Neuronal stem cell (in vitro differentiated cells): ENCODE measurements at places on chromosomes 5 and 9.

DNA sequence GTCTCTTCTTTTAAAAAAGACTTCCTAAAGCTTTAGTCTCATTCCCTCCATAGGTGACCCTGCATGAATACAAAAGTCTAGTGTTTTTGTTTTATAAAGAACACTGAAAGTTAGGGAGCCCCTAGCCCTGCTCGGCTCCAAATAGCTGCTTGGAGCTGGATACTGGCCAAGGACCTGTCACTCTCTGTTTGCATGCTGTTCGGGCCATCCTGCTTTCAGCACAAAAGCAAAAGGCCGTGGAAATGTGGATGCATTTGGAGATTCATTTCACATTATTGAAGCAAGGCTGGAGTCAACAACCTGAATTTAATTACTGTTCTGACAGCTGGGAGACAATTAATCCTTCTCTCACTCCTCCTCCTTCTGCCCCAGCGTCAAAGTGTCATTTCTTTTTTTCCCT, 151.7 kb upstream of the NMUR2 start:
- no peak overlapping the region for H3K4me3 ChIP-seq
- H3K4me1 ChIP-seq: no peaks in the 10 kb centered on the region

GRCh38 chr9:126658956-126659555, 45.3 kb downstream of the LMX1B start:
- DNase-seq: no peak
- H3K27me3 ChIP-seq: peaks cover 58% of the 10 kb centered on the region
- peaks cover 17% of the 10 kb centered on the region for H3K4me1 ChIP-seq
- no peaks in the 10 kb centered on the region for H3K36me3 ChIP-seq
- no peak overlapping the region for H3K4me3 ChIP-seq

DNA sequence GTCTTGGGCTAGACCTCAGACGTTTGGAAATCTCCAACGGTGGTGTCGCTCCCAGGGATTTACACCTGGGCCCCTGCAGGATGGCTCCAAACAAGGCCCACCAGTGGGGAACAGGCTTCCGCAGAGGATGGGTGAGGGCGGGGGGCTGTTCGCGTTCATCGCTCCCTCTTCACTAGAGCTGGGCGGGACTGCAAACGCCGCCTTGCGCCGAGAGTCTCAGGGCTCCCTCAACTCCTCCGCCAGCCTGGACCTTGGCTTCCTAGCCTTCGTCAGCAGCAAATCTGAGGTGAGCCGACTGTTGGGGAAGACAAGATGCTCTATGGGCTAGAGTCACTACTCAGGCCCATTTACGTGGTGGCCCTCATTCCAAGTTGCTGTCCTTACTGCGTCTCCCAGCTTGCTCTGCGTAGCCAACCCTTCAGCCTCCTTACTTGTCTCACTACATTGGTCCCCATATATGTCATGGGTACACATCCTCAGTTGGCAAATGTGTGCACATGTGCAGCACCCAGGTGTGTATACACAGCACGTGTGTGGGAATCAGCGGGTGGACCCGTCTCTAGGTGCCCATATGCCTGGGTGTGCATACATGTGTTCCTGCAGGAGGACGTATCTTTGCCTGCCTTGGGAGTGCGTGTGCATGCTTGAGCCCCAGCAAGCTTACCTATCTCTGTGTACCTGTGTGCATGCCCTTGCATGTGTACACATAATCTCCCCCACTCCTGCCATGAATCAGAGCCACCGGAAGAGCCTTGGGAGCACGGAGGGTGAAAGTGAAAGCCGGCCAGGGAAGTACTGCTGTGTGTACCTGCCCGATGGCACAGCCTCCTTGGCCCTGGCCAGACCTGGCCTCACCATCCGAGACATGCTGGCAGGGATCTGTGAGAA, 10.5 kb downstream of the RGS14 start:
- peaks cover 7% of the 10 kb centered on the region for H3K36me3 ChIP-seq
- H3K27ac ChIP-seq: no peak overlapping the region
- peaks cover 19% of the 10 kb centered on the region for H3K27me3 ChIP-seq
- no peak overlapping the region for H3K4me3 ChIP-seq
- peaks cover 18% of the 10 kb centered on the region for H3K4me1 ChIP-seq

DNA sequence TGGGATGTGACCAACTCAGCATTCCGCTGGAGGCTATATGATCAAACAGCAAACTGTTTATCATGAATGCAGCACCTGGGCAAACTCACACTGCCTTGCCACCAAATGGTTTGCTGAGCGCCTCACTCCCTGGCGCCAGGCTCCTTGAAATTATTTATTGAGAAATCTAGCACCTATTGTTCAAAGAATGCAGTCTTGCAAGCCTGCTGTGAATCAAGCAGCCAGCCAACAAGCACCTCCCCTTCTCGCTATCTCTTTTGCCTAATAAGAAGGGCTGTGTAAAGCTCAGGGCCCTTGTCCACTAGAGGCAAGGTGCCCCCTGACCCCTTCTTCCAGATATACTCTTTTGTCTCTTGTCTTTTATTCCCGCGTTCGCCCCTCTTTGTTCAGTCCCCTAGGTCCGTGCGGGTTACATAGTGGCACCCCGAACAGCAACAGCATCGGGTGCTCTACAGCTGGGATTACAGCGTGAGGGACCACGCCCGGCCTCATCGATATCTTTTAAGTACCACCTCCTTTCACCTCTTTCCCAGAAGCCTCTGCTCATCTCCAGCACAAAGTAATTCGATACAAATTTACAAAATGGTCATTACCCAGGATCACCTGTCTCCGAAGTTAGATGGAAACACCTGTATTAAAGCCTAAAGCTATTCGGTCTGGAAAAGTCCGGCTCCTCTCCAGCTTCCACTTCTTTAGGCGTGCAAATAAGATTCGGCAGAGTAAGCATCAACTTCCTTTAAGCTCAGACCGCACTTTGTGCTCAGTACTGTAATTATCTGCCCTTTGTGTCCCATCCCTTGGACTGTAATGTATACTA, 896 bp downstream of the RIGI start:
- H3K36me3 ChIP-seq: no peaks in the 10 kb centered on the region
- no peak overlapping the region for H3K4me3 ChIP-seq
- DNase-seq: no peak
- peaks cover 6% of the 10 kb centered on the region for H3K4me1 ChIP-seq
- no peaks in the 10 kb centered on the region for H3K27me3 ChIP-seq

DNA sequence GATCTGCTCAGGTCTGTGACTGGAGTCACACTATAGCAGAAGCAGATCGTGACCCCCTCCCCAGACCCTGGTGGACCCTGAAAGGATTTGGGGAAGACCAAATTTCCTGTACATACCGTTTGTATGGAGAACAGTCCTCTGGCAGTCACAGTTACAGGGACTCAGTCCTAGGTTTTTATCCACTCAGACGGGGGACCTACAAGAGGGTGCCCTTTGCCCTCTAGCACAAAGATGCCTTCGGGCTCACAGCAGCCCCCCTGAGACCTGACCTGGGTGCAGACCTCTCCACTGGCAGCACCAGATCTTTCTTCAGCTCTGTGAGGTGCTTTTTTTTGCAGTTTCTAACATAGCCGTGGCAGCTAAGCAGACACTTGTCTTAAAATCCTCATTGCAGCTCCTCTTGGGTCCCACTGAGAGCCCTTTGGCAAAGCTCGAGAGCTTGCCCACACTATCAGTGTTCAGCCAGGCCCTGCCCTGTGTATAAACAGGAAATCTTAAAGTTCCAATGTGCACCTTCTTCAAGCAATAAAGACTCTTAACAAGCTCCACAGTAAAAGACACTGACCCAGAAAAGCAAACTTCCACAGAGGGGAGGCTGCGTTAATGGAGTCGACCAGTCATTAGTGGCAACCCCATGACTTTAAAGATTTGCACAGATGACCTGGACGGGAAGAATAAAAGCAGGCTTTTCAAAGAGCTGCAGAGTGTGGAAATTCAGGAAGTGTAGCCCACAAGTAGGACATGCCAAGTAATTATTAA, 71.8 kb upstream of the LHFPL2 start:
- peak overlapping the region; percentile 62 for H3K27ac ChIP-seq
- DNase-seq: peak; percentile 26
- H3K36me3 ChIP-seq: no peaks in the 10 kb centered on the region
- no peaks in the 10 kb centered on the region for H3K27me3 ChIP-seq
- peaks cover 10% of the 10 kb centered on the region for H3K4me1 ChIP-seq

DNA sequence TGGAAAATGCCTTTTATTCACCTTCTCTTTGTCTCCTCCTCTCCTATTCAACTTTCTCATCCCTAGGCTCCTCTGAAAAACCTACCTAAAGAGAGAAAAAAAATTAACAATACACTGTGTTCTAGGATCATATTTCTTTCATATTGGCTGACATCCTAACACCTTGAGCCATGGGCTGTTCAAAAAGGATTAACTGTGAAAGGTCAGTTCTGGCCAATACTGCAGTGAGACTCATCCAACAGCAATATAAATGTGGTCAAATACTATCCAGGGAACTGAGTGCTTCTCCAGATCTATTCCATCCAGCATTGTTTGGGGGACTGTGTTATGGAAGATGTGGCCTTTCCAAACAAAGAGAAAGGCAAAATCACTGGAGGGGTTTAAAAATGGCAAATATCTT, 131.1 kb upstream of the MOCS2 start:
- no peak overlapping the region for H3K4me3 ChIP-seq
- DNase-seq: no peak

- no peak for DNase-seq
- H3K4me1 ChIP-seq: peaks cover 1% of the 10 kb centered on the region
- no peak overlapping the region for H3K27ac ChIP-seq
- no peak overlapping the region for H3K4me3 ChIP-seq
- H3K36me3 ChIP-seq: no peaks in the 10 kb centered on the region
These were observed 667.1 kb upstream of the RGMB start for GRCh38 chr5:98106116-98107031.

DNA sequence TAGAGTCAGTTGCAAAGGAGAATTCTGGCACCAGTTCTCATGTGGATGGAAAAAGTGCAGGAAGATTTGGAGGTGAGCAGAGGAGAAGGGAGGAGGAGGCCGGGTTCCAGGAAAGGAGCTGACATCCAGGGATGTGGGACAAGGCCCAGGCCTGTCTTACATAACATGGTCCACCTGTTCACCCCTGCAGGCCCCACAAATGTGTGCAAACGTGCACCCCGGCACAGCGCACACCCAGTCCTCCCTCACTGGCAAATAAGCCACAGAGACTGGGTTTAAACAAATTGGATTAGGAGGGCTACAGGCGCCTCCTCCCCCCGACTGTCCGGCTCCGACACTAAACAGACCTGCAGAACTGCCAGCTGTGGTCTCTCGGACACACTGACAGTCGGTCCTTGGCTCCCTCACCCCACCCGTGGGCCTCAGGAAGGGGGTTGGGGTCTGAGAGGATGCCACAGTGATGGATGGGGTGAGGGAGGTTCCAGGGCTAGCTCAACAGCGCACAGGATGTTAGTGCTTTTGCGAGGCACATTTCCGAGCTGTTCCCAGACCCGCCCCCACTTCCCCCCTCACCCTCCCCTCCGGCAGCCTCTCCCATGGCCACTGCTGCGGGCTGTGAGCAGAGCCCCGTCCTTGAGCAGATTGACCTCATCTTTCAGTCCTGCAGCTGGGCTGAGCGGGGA, 43.4 kb upstream of the IL17B start:
- DNase-seq: no peak
- peaks cover 30% of the 10 kb centered on the region for H3K4me1 ChIP-seq
- no peak overlapping the region for H3K27ac ChIP-seq
- H3K27me3 ChIP-seq: no peaks in the 10 kb centered on the region

- DNase-seq: no peak
- no peak overlapping the region for H3K4me3 ChIP-seq
- no peaks in the 10 kb centered on the region for H3K36me3 ChIP-seq
- H3K27ac ChIP-seq: no peak overlapping the region
These were observed 159.3 kb downstream of the NR3C1 start for GRCh38 chr5:143244000-143244736.

DNA sequence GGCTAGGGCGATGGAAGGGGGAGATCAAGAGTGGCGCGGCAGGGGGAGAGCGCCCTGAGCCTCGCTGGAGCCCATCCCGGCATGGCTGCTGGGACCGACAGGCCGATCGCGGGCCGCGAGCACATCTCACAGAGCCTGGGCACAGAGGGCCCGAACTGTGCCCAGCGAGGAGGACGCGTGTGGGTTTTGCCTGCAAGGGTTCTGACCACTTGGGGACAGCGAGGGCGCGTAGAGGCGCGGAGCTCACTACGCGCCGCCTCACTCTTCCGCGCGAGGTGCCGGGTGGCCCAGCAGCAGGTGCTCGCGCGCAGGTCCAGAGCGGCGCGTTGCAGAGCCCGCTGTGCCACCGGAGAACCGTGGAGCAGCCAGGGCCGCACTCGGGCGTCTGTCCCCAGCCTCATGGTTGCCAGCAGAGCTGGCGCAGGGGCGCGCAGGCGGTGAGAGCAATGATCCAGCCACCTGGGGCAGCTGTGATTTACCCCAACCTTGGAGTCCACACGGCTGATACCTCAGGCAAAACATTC, 16.3 kb upstream of the PITX1 start:
- H3K36me3 ChIP-seq: no peaks in the 10 kb centered on the region
- peaks cover 61% of the 10 kb centered on the region for H3K27me3 ChIP-seq
- H3K4me3 ChIP-seq: peak overlapping the region; percentile 72
- peaks cover 17% of the 10 kb centered on the region for H3K4me1 ChIP-seq
- DNase-seq: no peak
- H3K27ac ChIP-seq: no peak overlapping the region

DNA sequence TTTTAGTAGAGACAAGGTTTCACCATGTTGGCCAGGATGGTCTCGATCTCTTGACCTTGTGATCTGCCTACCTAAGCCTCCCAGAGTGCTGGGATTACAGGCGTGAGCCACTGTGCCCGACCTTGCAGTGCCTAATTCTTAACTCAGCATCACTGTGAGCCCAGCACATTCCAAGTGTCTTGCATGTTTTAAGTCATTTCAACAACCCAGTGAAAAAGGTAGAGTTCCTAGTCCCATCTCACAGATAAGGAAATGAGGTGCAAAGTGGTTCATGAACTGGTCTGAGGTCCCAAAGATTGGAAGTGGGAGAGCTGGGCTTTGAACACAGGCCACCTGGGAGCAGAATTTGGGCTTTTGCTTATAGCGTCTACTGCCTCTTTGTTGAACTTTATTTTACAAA, 68.0 kb downstream of the ZNF366 start:
- H3K4me1 ChIP-seq: peaks cover 7% of the 10 kb centered on the region
- H3K4me3 ChIP-seq: no peak overlapping the region
- H3K27ac ChIP-seq: no peak overlapping the region
- H3K27me3 ChIP-seq: no peaks in the 10 kb centered on the region
- H3K36me3 ChIP-seq: no peaks in the 10 kb centered on the region

DNA sequence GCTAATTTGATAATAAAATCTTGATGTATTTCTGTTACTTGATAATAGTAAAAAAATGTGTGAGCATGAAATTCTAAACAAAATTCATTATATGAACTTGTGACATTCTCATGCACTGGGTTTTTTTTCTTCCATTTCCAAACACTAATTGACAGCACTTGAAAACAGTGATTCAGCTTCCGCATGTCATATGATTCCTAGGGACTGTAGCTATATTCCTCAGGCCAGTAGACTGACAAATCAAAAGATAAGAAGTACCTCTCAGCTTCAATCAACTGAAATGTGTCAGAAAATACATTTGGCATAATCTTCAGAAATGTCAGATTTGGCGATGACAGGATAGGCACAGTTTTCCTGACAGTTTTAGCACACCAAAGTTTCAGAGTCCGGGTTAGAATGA, 52.5 kb downstream of the EFNA5 start:
- no peak overlapping the region for H3K4me3 ChIP-seq
- no peaks in the 10 kb centered on the region for H3K27me3 ChIP-seq
- H3K27ac ChIP-seq: no peak overlapping the region
- peaks cover 8% of the 10 kb centered on the region for H3K36me3 ChIP-seq
- peaks cover 4% of the 10 kb centered on the region for H3K4me1 ChIP-seq
- no peak for DNase-seq

GRCh38 chr5:158897444-158898160, 202.1 kb downstream of the EBF1 start:
- no peaks in the 10 kb centered on the region for H3K4me1 ChIP-seq
- H3K4me3 ChIP-seq: no peak overlapping the region
- DNase-seq: no peak

GRCh38 chr9:84432746-84433145, 92.2 kb upstream of the SLC28A3 start:
- no peaks in the 10 kb centered on the region for H3K4me1 ChIP-seq
- no peaks in the 10 kb centered on the region for H3K36me3 ChIP-seq
- no peak overlapping the region for H3K27ac ChIP-seq
- H3K4me3 ChIP-seq: no peak overlapping the region
